Brain pericyte (primary cell): ENCODE measurements at places on chromosomes 5 and 9.
A peak's percentile ranks its signal among the peaks of the same experiment; 100 is the strongest.

DNA sequence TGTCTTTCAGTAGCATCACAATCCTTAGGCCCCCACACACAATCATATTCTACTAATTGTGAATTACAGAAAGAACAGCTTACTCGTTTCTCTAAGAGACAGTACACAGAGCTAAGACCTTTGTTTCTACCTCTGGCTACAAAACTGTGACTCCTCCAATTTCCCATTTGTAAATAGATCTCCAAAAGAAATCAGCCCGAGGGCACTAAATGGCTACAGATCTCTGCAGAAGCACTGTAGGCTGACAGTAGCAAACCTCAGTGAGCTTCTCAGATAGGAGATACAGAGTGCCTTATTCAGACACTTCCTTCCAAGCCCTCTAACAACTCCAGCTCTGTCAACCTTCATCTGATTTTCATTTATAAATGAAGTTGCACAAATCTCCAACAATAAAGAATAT lies 51.0 kb downstream of the EFNA5 start:
- no peak for DNase-seq

DNA sequence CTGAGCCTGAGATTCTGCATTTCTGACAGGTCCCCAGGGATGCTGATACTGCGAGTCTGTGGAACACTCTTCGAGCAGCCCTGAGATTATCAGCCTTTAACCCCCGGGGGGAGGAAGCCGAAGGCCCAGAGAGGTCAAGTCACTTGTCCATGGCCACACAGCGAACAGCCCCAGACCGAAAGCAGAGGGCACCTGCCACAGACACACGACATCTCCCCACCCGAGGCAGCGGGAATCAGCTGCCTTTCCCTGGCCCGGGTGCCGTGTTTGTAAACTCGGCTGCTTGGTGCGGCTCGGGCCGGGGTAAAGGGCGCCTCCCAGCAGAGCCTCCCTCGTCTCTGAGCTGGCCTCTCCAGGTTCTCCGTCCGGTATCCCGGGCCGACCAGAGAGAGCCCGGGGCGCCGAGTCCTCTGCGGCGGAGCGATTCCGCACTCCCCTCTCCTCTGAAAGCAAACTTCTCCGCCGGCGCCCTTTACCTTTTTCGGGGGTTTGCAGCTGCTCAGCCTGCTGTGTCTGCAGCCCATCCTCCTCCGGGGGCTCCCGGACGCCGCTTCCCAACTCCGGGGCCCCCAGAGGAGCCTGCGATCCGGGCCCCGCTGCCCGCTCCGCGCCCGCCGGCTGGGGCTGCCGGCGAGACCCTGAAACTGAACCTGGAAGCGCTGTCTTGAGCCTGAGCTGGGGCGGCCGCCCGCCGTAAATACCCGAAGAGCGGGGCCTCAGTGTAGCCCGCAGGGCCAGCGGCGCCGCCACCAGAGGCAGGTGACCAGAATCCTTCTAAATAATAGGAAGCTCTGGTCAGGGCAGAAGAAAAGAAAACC lies at the start of gene CCDC69:
Gene CCDC69 (minus strand): TSS at position 646 of the 818 bp plus-strand sequence. CDS start 122 bp downstream, at position 524.
- DNase-seq, result no peak

GRCh38 chr5:148011398-148012137 lies 52.2 kb upstream of the SPINK5 start:
- no peak for DNase-seq

DNA sequence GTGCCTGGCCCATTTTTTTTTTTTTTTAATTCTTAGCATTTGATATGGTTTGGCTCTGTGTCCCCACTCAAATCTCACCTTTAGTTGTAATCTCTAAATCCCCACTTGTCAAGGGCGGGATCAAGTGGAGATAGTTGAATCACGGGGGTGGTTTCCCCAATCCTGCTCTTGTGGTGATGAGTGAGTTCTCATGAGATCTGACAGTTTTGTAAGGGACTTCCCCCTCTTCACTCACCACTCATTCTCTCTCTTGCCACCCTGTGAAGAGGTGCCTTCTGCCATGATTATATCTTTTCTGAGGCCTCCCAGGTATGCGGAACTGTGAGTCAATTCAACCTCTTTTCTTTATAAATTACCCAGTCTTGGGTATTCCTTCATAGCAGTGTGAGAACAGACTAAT lies 27.2 kb downstream of the NDUFAF2 start:
- no peak for DNase-seq

GRCh38 chr5:95284572-95285408 lies at the start of gene MCTP1:
Gene MCTP1 (minus strand): TSS chr5:95285094.
- no peak for DNase-seq

GRCh38 chr9:7210854-7211637 lies 453.3 kb downstream of the KDM4C start:
- no peak for DNase-seq

- no peak for DNase-seq
Observed at GRCh38 chr5:113040672-113041260, 64.2 kb downstream of the DCP2 start.

DNA sequence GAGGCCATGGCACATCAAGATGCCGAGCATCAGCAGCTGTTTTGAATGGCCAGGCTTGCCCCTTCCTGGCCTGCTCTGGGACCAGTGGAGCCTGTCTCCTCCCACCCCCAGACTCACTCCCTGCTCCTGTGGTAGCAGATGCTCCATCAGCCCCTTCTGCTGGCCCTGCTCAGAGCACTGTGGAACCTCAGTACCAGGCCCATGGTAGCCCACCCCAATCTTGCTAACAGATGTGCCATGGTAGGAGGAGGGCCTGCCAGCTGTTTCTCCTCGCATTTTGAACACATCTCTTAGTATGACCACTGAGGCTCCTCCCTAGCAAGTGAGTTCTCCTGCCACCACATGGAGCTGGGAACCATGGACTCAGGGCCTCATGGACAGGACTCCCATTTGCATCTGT lies 29.5 kb downstream of the COL27A1 start:
- no peak for DNase-seq

DNA sequence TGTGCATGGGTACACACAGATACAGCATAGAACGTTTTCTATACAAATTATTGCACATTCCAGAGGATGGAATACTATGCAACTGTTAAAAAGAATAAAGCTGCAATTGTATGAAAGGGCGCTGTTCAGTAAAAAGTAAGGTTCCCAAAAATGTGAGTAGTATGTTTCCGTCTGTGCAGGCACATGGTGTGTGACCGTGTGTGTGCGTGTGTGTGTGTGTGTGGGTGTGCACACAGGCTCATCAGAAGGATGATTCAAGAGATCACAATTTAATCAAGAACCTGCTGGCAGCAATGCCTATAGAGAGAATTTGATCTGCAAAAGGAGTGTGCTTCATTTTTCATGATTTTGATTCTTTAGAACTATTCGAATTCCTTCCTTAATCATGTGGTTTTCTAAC lies 76.3 kb downstream of the SEMA4D start:
- no peak for DNase-seq

DNA sequence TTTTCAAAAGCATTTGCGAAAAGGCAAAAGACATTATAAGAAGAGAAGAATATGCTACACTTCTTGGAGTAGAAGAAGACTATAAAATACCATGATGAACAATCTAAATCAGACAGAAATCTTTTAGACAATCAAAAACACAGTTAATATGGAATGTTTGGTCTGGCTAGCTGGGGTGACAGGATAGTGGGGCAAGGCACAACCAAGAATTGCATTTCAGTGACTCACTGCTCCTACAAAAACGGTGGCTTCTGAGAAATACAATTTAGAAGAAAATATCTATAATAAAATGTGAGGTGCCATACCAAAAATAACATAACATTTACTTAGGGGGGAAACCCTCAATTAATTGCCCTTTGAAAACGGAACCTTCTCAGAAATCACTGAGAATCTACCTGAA lies 363.4 kb downstream of the NPR3 start:
- no peak for DNase-seq

GRCh38 chr5:95812074-95812471 lies 10.5 kb downstream of the GLRX start:
- no peak for DNase-seq

- DNase-seq, result no peak
Observed at GRCh38 chr5:31944684-31945445, 229.3 kb downstream of the GOLPH3 start.

DNA sequence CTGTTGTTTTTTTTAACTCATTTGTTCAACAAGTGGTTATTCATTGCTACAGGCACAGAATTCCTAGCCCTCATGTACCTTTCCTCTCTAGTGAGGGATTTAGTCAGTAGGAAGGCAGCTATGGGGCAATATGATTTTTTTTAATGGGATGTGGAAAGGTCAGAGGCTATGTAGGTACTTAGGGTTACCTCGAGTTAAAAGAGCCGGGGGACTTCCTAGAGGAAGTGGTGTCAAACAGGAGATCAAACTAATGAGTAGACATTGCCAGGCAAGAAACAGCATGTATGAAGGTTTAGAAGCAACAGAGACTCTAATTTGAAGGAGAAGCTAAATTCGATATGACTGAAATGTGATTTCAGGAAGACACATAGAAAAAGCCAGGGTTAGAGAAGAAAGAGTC lies 50.7 kb downstream of the ITGA2 start:
- no peak for DNase-seq

DNA sequence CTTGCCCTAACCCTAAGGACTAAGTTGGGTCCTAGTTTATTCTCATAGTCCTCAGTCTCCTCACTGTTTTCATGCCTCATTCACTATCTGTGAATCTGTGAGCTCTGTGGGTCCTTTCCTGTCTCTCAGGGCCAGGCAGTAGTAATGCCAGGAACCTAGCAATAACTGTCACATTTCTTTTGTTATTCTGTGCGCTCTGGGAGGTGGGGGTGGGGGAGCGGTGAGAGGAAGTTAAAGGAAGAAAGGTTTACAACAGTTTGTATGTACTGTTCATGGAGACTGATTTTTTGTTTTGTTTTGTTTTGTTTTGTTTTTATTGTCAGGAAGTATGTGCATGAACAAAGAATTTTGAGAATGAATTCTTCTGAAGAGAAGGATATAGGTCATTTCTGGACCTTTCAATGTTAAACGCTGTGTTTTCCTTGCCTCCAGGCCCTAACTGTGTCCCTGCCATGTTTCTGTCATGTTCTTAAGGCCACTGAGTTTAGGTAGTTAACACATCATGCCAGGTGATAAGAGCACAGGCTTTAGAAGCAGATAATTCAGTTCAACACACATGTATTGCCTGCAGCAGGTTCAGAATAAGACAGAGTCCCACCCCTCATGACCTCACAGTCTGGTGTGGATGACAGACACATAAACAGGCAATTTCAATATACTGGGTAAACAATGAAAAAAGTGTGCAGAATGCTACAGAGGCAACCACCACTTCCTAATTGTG lies 13.3 kb upstream of the FEM1C start:
- DNase-seq, result no peak

DNA sequence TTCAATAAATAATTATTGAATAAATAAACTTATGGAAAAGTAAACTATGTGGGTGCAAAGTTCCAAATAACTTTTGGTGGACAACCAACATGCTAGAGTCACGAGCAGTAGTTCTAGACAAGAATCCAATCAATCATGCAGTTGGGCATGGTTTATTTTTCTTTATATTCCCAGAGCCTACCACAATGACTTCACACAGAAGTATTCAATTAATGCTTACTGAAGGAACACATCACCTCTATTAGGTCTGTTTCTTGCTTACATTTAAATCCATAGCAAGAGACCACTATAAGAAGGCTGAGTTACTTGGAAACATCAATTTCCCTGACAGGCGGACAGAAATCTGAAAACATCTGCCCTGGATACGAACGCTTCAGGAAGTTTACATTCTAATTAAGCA lies 214.2 kb downstream of the TMEM232 start:
- no peak for DNase-seq

DNA sequence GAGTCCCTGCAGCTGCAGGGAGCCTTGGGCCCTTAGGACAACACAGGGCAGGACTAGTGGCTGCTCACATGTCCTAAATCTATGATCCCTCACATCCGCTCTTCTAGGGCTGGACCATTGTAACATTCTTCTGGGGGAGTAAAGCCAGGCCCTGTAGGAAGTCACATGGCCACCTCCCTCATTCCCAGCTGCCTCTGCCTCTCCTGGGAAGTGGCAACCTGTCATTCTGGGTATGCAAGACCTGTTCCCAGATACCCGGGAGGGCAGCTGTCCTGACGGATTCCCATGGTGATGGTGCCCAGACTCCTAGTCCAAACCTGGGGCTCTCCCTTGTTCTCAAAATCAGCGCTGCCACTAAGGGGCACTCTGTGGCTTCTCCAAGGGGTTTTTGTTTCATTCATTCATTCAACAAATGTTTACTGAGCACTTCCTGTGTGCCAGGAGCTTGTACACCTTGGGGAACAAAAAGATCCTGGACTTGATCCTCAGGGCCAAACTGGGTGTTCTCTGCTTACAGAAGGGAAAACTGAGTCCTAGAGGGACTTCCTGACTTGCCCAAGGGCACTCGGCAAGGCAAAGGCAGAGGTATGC lies 85.6 kb downstream of the PSD2 start:
- DNase-seq, result no peak

GRCh38 chr5:59021286-59021673 lies 438.4 kb downstream of the RAB3C start:
- DNase-seq, result peak; percentile 71

DNA sequence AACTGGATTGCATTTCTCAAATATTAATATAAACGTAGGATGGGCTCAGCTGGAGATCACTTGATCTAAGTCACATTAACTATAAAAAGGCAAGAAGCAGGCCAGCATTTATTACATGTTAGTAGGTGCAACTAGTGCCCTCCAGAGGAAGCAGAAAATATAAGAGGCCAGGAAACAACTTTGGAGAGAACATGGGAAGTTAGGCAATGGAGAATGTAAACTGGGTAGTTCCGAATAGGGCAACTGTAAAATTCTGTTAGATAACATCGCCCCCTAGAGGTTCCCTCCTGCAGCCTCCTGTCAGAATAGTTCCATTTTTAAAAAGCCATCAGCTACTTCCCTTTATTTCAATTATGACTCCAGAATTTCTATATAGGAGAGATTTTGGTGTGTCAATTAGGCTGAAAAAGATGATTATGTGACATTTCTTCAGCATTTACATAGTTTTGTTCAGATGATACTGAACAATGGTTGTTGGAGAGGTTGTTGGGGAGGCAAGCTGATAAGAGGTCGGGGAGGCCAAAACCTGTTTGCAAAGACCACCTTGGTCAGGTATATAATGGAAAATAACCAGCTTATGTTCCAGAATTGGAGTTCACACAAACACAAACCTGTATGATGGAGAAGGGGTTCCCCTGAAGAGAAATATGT lies 22.4 kb downstream of the CCL28 start:
- peak; percentile 65 for DNase-seq

DNA sequence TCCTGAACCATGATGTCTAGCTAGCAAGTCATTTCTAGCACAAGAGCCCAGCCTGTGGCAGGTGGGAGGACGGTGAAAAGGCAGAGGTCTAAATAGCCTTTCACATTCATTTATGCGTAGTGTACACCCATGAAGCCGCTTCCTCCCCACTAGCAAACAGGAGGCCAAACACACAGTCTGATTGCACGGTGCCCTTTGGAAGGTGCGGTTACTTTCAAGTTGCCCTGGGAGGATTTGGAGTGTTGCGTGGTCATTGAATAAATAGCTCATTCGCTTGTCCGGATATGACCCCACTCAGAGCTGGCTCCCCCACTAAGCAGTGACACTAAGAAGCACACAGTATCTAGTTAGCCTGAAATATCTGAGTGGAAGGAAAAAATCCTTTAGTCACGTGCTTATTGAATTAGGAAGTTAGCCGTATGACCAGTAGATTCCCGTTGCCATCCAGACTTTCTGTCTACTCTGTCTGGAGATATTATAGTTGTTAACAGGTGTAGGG lies 664 bp upstream of the ARSB start:
- no peak for DNase-seq

- DNase-seq, result no peak
Observed at GRCh38 chr5:101679816-101680215, 616.3 kb downstream of the SLCO4C1 start.
